Activated CD4-positive, alpha-beta T cell treated with anti-CD3 and anti-CD28 coated beads, Interleukin-2, amount 50 U/mL, for 48 hours (primary cell): ENCODE measurements at places on chromosomes 3 and 15.

- no peak for DNase-seq
Measured at GRCh38 chr15:95604634-95605036, 725.9 kb upstream of the NR2F2 start.

DNA sequence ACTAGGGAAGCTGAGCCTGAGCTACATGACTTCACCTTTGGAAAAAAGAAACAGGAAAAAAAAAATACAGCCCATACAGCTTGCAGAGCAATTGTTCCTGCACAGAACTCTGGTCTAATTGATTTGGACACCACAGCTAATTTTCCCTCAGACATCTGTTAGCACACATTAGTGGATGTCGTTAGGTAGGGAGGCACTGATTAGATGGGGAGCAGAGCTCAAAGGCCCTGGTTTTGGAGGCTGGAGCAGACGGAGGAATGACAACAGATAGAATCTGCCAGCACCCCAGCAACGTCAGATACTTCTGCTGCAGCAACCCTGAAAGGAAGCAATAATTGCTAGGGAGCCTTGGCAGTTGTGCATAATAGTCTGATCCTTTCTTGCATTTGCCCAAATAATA, 398.9 kb downstream of the LSAMP start:
- DNase-seq = no peak

GRCh38 chr15:35663956-35664355, 118.0 kb upstream of the DPH6 start:
- DNase-seq = no peak

- no peak for DNase-seq
Measured at GRCh38 chr15:63940966-63941620, 105.2 kb downstream of the DAPK2 start.

GRCh38 chr15:68581725-68582124, 2.9 kb downstream of the CORO2B start:
- no peak for DNase-seq

DNA sequence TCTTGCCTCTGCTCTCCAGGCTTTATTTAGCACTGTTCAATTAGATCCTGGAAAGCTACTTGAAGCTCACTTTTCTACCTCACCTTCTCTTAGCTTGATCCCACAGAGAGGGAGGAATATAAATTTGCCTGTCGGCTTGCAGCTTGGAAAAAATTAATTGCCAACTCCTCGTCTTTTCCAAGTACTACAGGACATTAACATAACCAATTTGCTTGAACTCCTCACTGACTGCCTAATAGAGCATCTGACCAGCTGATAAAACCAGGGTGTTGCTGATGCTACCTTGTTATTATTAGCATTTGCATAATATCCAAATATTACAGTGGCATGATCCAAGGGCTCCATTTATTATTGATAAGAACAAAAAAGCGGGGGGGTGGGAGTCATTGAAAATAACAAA, 561.8 kb downstream of the MCTP2 start:
- DNase-seq = no peak

DNA sequence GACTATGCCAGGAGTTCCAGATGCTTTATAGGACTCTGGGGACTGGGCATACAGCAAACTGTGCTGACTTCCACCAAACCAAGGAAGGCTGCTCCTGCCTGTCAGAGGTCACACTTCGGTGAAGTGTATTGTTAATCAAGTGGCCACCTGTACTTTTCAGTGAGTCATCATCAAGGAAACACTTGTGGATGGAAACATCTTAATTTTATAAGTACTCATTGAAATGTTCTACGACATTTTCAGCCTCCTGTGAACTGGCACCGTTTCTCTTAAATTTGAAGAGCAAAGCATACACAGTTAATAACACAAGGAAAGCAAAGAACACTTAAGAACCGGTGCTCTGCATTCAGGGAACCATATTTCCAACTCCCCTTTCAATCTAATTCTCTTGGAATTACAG, 801.7 kb upstream of the DPPA4 start:
- DNase-seq = no peak

DNA sequence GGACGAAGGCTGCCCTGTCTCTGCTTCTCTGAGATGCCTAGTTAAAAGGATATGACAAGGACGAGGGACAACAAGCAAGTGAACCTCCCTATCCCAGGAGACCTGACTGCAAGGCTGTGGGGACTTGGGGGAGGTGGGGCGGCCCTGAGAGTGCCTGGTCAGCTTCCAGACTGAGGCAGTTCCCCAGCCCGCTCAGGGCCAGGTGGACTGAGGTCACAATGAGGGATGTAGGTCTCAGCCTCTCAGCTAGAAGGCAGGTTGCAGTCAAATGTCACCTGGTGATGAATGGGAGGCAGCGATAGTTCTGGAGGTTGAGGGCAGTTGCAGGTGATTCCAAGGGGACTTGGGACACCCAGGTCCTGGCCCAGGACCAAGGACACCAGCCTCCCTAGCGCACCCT, 30.6 kb downstream of the TKT start:
- DNase-seq = no peak

DNA sequence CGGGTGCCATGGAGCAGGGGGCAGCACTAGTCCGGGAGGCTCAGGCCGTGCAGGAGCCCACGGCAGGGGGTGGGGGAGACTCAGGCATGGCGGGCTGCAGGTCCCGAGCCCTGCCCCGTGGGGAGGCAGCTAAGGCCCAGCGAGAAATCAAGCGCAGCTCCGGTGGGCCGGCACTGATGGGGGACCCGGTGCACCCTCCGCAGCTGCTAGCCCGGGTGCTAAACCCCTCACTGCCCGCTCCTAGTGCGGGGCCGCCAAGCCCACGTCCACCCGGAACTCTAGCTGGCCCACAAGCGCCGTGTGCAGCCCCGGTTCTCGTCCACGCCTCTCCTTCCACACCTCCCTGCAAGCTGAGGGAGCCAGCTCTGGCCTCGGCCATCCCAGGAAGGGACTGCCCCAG, 49.6 kb upstream of the SOX14 start:
- DNase-seq = no peak

- no peak for DNase-seq
Measured at GRCh38 chr15:71151081-71151480, 35.8 kb downstream of the THSD4 start.

- peak; percentile 32 for DNase-seq
Measured at GRCh38 chr3:177284383-177284881, 87.2 kb upstream of the TBL1XR1 start.

DNA sequence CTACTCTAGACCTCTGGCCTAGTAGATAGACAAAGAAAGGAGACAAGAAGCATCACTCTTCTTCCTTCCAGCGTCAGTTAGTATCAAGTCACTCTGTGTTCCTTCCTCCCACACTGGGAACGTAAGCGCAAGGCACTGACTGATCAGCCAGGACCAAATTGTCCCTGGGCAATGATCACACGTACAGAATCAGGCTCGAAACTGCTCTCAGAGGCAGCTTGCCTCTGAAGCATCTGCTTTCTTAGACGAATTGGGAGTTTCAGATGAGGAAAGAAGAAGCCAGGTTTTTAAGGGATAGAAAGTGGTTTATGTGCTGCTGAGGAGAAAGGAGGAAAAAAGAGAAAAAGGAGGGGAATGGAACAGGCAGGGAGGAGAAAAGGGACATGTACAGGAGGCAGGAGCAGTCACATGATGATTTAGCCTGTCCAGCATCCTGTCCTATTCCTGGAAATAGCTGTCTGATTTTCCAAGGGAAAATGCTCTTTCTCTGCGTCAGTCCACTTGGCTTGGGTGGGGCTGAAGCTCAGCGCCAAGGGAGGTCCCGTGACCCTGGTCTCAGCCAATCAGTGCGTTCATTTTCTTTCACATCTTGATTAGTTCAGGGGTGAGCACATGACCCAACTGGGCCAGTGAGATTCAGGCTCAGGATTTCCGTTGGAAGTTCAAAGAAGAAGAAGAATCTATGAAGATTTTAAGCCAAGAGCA, 102.0 kb upstream of the PRICKLE2 start:
- no peak for DNase-seq

GRCh38 chr15:59689626-59690236, 611 bp upstream of the BNIP2 start:
- DNase-seq = peak; percentile 74

DNA sequence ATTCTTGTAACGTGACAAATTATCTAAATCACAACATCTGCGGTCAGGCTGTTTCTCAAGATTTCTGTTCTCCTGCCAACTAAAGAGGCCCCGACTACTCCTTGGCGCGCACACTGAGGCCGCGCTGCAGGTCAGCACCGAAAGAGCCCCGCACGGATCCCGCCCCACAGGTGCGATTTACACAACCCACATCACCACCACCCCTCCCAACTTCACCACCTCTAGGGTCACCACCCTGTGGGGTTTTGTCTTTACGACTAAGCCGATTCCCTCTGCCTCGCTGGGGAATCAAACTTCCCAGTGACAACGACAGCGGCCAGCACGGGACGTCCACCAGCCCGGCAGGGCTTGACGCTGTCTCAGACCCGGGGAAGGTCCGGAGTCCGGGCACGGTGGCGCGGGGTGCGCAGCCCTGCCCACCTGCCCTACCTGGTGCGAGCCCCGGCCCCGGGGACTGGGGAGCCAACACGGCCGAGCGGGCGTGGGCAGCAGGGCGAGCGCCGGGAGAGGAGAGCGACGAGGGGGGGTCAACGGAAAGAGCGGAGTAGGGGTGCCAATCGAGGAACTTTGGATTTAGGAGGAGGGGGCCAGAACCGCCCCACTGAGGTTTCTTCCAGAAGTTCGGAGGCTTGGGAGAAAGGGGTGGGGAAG, 764 bp downstream of the UACA start:
- DNase-seq = peak; percentile 6

GRCh38 chr15:24919446-24919845, 35.3 kb upstream of the SNRPN start:
- no peak for DNase-seq

DNA sequence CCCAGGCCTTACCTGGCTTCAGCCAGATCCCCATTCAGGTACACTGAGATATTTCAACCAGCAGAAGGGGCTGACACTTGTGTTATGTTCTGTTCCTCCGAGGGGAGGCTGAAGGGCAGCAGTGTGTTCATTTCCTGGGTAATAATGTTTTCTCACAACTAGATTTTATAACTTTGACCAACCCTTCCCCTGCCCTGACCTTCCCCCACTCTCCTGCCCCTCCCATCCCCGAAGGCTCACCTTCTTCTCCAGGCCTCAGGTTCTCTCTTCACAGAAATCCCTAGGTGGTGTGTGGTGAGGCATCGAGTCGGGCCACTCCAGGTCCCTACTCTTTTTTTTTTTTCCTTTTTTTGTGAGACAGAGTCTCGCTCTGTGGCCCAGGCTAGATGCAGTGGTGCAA, 34.6 kb downstream of the EPHB3 start:
- DNase-seq = no peak

- DNase-seq = no peak
Measured at GRCh38 chr15:63246691-63247469, 30.5 kb upstream of the APH1B start.

- no peak for DNase-seq
Measured at GRCh38 chr3:171559586-171559985, 99.4 kb upstream of the TNIK start.

GRCh38 chr3:189236352-189236751, 64.6 kb downstream of the TPRG1 start:
- no peak for DNase-seq

- no peak for DNase-seq
Measured at GRCh38 chr3:16407366-16407765, 106.1 kb downstream of the RFTN1 start.

- DNase-seq = no peak
Measured at GRCh38 chr3:171782617-171783016, 27.7 kb downstream of the PLD1 start.

DNA sequence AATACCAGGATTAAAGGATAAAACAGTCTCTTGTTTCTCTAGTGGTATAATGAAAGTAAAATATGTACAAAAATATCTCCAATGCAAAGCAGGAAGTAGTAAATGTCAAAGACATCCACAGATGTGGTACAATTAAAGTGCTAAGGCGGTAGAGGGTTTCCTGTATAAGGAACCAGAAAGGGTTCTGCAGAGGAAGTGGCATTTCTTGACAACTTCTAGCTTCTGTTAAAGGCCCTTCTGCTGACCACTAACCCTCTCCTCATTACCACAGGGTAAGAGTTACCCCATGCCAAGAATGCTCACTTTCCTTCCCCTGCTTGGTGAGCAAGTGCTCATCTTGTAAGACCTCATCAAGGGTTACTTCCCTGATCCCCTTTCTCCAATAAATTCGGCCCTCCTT, 883.6 kb upstream of the NR2F2 start:
- DNase-seq = no peak

DNA sequence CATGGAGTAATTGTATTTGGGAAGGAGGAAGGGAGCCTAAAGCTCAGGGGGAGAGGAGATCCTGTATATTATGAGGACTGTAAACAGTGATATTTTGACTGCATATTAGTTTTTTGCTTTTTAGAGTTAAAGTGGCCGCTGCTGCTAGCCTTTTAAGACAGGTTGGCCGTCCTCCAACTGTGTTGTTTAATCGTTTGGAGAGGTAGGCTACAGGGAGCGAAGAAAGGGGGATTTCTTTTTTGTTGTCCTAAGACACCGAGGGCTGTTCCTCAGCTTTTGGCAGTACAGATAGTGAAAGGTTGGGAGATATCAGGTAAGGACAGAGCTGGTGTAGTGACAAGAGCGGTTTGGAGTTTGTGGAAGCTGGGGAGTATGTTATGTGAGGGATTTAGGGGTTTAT, 38.2 kb upstream of the RNF7 start:
- DNase-seq = no peak

DNA sequence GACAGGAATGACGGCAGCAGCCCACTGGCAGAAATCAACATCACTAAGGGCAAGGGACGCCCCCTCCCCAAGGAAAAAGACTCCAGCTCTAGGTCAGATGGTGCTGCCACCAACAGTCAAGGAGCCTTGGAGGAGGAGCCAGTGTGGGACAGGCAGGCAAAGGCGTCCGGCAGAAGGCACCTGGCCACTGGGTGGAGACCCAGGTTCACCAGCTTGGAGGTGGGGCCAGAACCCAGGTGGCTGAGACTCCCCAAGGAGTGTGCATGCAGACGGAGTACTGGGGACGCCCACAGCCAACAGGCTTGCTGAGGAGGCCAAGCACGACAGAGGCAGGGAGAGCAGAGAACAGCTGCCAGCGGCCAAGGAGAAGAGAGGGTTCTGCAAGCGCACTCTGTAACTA, 35.2 kb downstream of the PTPN23 start:
- no peak for DNase-seq

- DNase-seq = no peak
Measured at GRCh38 chr15:91113030-91113429, 13.0 kb downstream of the SV2B start.

GRCh38 chr15:31471731-31472430, 145.2 kb downstream of the KLF13 start:
- DNase-seq = no peak

GRCh38 chr15:42734076-42734672, 2.8 kb downstream of the CDAN1 start:
- DNase-seq = no peak

DNA sequence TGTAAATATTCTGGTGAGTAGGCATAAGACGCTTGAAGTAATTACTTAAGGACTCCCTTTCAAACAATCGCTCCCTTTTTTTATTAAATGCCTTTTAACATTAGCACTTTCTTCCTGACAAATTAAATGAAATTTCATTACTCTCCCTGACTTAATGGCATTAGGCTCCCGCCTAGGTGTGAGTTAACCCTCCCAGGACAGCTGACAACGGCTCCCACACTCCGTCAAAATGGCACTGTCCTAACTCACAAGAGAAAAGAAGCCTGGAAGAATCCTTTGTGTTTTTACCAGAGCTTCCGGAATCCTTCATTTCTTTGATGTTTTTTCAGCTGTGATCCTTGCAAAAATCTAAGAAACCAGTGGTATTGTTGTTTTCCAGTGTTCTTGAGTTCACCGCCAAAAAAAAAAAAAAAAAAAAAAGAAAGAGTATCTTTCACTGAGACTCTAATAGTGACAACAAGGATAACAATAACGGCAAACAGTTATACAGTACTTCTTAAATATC, 861.0 kb upstream of the NR2F2 start:
- DNase-seq = no peak
